ENCODE measurements at places on chromosomes 2 and 18.

DNA sequence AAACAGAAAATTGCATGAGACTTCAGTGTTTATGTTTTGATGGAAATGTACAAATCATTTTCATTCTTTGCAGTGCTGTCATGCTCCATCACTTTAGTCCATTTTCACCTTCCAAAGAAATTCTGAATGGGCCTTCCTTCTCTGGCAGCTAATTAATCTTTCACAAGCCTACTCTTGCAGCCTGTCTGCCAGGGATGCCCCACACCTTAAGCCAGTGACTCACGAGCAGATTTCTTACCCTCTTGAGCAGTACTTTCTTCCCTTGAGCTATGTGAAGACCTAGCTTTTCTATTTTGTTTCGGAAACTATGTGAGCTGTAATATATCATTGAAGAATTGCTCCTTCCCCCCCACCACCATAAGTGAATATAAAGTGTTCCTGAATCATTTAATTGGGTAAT lies 404.3 kb upstream of the VWC2L start:
- DNase-seq = no peak

- no peak for DNase-seq
Observed at GRCh38 chr2:108620656-108621055, 86.4 kb downstream of the LIMS1 start.

DNA sequence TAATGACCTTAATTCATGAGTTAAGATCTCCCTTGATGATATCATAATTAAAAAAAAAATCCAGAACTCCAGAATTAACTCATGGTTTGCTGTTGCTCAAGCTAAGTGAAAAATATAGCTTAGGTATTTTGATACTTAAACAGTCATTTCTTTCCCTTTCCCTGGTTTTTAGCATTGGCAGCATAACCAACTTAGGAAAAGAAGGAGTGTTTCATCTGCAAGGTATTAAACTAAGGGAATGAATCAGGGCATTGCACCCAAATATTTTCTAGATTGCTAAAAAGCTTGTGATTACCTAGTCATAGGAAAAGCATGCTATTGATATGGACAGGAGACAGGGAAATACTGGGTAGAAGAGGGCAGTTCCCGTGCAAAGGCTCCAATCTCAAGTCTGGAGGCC lies 207.2 kb downstream of the LRP1B start:
- no peak for DNase-seq

GRCh38 chr2:46039543-46040303 lies 257.5 kb upstream of the EPAS1 start:
- no peak for DNase-seq

DNA sequence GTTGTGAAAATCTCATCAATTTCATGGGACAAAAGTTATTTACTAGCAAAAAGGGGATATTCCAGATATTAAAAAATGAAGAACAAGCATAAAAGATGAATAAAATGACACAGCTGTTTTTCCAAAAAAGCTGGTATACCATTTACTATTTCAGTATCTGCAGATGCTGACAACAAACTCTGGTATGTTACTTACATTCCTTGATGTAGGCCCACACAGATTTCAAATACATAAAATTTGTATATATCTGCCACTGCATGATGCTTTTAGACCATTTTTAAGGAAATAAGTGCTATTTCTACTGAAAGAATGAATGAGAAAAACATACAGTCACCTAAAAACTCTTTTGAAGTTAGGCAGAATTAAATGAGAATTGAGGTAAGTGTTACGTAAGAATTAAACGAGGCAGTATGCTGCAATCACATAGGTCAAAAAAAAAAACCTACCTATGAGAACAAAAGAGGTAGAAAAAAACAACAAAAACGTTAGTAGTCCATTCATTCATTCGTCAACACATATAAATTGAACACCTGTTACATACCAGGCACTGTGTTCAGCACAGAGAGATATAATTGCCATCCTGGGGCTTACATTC lies 32.5 kb downstream of the ARL5A start:
- DNase-seq = no peak

GRCh38 chr2:210528716-210529115 lies 27.7 kb upstream of the CPS1 start:
- DNase-seq = no peak

- DNase-seq = no peak
Observed at GRCh38 chr2:98654699-98655495, 46.5 kb downstream of the UNC50 start.

GRCh38 chr18:77346208-77346810 lies 96.7 kb downstream of the GALR1 start:
- DNase-seq = no peak

DNA sequence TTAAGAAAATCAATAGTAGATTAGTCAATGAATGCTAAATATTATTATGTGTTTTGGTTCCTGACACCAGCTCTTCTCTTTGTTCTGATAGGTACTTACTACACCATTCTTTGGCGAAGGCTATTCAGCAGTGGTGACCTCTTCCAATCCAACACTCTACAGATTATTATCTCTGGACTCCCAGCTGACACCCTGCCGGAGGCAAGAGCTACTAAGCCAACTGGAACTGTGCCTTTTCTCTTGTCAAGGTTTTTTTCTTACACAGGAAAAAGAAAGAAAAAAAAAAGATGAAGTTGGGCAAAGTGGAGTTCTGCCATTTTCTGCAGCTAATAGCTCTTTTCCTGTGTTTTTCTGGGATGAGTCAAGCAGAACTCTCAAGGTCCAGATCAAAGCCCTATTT lies 11.7 kb downstream of the CDH7 start:
- no peak for DNase-seq

DNA sequence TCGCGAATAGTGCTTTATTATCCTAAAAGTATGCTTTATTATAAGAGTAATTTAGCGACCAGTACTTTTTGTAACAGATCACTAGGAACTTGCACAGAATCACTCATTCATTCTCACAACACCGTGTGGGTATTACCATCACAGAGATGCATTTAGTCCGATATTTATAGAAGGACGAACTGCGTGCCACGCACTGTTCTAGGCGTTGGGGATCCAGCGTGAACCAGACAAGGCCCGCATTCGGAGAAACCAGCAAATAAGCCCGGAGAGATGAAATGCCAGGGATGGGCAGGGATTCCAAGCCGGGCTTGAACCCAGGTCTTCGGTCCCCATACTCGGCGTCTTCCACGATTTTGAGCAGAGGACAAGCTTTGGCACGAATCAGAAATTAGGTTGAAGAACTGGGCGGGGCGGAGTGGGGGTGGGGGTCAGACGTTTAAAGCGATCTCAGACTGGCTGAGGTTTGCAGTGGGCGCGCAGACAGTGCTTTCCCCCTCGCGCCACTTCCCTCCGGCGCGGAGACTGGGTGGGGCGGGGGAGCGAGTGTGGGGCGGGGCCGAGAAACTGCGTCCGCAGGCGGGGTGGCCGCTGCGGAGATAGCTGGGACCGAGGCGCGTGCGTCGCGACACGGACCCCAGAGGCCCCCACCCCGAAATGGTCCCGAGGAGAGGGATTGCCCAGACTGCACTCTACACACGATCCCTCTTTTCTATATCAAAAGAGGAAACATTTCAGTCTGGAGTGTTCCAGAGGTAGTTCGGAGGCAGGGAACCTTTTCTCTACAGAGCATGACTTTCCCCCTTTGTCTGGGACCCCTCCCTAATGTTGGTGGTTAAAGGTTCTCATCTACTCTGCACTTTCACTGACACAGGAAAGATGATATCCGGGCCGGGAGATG lies 1.1 kb upstream of the CXCR4 start:
- no peak for DNase-seq

DNA sequence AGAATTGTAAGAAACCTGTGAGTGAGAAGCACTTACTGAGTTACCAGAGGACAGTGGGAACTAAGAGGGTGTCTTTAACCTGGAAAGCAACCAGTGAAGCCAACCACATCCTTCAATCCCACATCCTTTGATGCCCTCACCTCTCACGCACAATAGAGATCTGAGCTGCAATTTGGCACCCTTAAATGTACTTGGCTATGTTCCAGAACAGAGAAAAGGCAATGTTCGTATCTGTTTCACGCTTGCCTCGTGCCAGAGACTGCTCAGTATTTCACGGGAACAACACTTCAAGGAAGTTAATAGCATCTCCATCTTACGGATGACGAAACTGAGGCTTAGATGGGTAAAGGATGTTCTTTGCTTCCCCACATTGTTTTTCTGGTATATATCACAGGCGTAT lies 167.4 kb downstream of the DPP10 start:
- DNase-seq = no peak

GRCh38 chr2:164595031-164595430 lies 26.3 kb downstream of the GRB14 start:
- no peak for DNase-seq

- no peak for DNase-seq
Observed at GRCh38 chr2:115162494-115163293, 720.3 kb downstream of the DPP10 start.

All from NCI-H2081 treated with DMSO at 0.1 percent for 48 hours (cell line).